ENCODE measurements at places on chromosomes 2 and 18. TPM values are rescaled to one million over a fixed set of nuclear protein-coding genes. Genes with fewer than 3 reads are reported as not detected.

The ZNF396 gene
- 0.85 TPM for total RNA-seq

The MOGAT1 gene
- 0.94 TPM for total RNA-seq

GRCh38 chr2:7070483-7070882 lies 153.3 kb downstream of the RNF144A start:
- H3K36me3 ChIP-seq: 0 out of 2 replicates have a peak, but pooled peaks cover 3% of the 10 kb centered on the region
- H3K4me3 ChIP-seq: no peak overlapping the region
- no peak for DNase-seq
- H3K4me1 ChIP-seq: no peaks in the 10 kb centered on the region

DNA sequence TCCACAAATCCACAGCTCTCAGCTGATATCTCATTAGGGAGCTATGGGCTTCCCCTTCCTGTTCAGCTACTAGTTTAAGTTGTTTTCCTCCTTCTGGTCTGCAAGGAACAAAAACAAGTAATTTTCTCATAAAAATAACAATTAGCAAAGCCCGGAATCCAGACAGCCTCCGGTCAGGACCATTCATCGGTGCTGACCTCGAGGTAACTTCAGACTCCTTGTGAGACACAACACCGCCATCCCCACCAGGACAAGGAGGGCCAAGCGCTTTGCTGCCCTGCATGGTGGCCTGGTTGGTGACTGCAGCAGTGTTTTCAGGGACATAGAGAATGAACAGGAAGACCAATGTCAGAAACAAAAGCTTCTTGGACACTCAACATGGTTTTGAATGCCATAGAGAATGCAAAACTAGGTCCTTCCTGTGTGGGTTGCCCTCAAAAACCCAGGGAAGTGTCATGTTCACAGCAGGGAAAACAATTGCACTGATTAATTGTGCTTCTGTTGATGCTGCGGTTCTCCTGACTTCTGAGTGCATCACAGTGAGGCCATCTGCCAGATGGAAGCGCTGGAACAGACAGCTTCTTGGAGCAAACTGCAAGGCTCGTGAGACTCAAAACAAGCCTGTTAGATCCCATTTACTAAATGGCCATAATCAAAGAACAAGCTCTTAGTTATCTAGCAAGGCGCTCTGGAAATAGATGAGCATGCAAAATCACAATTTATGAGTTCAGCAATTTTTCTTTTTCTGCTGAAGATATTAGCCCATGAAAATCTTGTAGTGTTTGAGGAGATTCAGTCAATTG lies 77.1 kb downstream of the HS1BP3 start:
- no peaks in the 10 kb centered on the region for H3K4me1 ChIP-seq
- no peak overlapping the region for H3K27ac ChIP-seq
- no peaks in the 10 kb centered on the region for H3K36me3 ChIP-seq
- H3K4me3 ChIP-seq: no peak overlapping the region
- no peak for DNase-seq

GRCh38 chr2:44671916-44672315 lies 269.6 kb upstream of the SIX3 start:
- no peak overlapping the region for H3K4me3 ChIP-seq
- peaks cover 21% of the 10 kb centered on the region for H3K4me1 ChIP-seq
- H3K36me3 ChIP-seq: no peaks in the 10 kb centered on the region
- no peaks in the 10 kb centered on the region for H3K27me3 ChIP-seq
- DNase-seq: no peak

- no peaks in the 10 kb centered on the region for H3K36me3 ChIP-seq
- no peak overlapping the region for H3K4me3 ChIP-seq
- no peak overlapping the region for H3K27ac ChIP-seq
- H3K4me1 ChIP-seq: peaks cover 17% of the 10 kb centered on the region
Observed at GRCh38 chr2:44980751-44981713, 28.2 kb downstream of the SIX2 start.
